ENCODE measurements at places on chromosomes 5 and 9.
A peak's percentile ranks its signal among the peaks of the same experiment; 100 is the strongest.

DNA sequence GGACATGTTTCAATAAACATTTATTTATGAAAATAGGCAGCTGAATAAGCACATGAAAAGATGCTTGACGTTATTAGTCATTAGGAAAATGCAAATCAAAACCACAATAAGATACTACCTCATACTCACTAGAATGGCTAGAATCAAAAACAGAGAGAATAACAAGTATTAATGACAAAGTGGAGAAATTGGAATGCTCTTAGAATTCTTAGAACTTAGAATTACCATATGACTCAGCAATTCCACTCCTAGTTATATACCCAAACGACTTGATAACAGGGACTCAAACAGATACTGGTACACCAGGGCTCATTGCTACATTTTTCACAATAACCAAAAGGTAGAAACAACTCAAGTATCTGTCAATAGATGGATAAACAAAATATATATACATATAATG lies 15.1 kb upstream of the TRIM36 start:
- no peak for ATAC-seq

- ATAC-seq, result no peak
Observed at GRCh38 chr9:37339923-37340322, 82.6 kb upstream of the GRHPR start.

GRCh38 chr9:106693558-106693957 lies 169.4 kb upstream of the ZNF462 start:
- ATAC-seq, result no peak

DNA sequence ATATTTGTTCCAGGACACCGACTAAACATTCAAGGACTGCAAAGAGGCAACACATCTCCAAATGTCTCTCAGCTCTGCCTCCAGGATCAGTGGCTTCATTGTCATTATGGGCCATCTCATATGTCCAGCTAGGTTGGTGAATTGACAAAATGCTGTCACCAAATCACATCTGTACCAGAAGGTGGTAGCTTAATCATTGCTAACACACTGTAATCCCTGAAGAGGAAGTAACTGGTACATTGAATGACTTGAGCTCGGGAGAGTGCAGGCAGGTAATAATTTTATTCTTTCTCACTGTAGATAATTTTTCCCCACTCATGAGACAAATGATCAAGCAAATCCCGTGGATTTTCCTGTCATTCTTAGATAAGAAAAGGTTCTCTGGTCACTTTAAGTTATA lies 169.8 kb downstream of the SEMA6A start:
- ATAC-seq, result no peak

- no peak for ATAC-seq
Observed at GRCh38 chr5:137599457-137599856, 100.3 kb upstream of the SPOCK1 start.

GRCh38 chr5:57845025-57845424 lies 362.4 kb upstream of the ACTBL2 start:
- no peak for ATAC-seq

GRCh38 chr5:67799732-67800234 lies 415.8 kb upstream of the PIK3R1 start:
- ATAC-seq, result peak; percentile 91

DNA sequence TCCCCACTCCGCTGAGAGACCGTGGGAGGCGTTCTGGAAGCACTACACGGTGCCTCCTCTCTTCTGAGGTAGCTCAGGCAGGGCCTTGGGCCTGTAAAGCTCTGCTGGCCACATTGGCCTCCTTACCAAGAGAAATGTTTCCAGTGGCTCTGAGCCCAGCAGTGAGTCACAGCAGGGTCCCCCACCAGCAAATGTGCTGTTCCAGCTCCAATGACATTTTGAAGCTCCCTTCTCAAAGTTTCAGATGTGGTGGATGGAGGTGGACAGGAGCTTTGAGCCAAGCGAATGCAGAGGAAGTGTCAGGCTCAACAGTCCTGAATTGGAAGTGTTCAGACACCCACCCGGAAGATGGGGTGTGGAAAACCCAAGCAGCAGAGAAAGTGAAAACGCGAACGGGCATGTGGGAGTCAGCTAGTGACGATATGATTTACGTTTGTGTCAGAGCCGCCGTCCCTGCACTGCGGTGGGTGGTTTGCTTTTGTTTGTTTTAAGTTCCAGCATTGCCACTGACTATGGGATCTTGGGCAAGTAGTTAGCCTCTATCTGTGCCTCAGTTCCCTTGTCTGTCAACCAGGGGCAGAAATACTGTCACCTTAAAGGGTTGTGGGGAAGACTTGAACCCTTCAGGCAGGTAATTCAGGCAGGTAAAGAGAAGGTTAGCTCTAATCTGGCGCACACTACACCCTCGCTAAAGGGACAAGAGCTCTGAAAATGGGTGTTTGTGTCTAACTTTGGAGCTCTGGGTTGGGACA lies 38.2 kb downstream of the C5orf15 start:
- ATAC-seq, result no peak

GRCh38 chr9:111622626-111623025 lies 8.5 kb upstream of the DNAJC25 start:
- ATAC-seq, result no peak

DNA sequence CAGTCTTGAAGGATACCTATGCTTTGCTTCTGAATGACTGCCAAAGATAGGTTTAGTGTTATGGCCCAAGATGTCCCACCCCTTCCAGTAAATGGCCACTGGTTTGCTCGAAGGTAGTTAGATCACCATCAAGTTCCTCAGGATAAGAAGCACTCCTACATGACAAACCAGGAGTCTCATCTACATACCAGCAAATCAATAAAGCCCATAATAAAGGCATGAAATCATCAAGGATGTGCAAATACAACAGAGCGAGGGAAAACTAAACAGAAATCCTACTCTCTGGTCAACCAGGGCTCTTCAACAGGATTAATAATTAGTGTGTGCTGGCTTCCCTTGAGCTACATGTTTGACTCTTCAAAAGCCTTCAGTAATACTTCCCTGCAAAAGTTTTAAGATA lies 141.0 kb downstream of the LHFPL2 start:
- ATAC-seq, result no peak

DNA sequence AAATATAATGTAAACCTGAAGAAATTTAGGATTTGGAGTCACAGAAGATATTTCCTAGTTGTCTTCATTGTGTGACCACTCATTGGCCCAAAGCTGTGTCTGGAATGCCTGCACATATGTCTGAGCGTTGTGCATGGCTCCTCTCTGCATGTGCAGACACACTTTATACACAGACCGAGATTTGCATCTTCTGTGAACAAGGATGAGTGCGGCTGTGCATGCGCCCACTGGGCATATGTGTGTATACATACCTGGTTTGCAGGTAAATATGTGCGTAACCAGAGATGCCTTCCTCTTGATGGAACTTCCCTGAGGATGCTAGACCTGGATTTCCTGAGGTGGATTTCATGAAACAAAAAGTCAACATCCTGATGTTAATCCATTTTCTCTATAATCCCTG lies 19.1 kb downstream of the PHF2 start:
- ATAC-seq, result no peak

GRCh38 chr5:181170996-181171395 lies 23.6 kb downstream of the OR2V2 start:
- ATAC-seq, result no peak

- ATAC-seq, result peak; percentile 80
Observed at GRCh38 chr9:87381050-87381711, 116.5 kb upstream of the DAPK1 start.
